Caudate nucleus (tissue), 63 donors: ENCODE measurements at places on chromosomes 3 and 15.

DNA sequence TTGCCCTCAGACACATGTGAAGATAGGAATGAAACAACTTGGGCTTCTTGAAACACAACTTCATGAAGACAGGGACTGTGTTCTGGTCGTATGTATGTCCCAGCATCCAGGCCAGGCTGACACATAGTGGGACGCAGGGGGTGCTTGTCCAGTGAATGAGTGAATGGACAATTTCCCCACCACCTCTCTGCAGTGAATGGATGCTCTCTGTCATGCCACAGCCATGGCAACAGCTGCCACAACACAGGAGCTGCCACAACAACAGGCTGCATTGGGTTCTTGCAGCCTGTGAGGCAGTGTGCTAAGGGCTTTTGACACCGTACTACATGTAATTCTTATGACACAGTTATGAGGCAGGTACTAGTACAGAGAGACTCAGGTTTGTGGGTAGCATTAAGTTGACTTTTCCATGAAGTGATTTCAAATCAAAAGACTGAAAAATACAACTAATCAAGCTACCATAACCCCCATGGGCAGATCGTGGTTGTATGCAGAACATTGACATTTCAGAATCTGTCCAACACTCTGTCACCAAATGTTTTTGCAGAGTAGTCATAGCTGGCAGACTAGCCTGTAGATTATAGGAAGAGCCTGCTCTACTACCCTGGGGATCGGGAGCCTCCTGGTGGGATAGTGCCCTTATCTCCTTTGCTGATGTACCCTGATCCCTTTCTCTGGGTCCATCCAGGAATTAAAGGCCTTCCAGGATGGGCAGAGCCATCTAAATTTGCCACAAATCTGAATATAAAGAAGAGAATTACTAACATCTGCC, 40.8 kb downstream of the CLSTN2 start:
- DNase-seq, result no peak

GRCh38 chr3:43873723-43874122, 183.0 kb downstream of the ABHD5 start:
- no peak for DNase-seq

DNA sequence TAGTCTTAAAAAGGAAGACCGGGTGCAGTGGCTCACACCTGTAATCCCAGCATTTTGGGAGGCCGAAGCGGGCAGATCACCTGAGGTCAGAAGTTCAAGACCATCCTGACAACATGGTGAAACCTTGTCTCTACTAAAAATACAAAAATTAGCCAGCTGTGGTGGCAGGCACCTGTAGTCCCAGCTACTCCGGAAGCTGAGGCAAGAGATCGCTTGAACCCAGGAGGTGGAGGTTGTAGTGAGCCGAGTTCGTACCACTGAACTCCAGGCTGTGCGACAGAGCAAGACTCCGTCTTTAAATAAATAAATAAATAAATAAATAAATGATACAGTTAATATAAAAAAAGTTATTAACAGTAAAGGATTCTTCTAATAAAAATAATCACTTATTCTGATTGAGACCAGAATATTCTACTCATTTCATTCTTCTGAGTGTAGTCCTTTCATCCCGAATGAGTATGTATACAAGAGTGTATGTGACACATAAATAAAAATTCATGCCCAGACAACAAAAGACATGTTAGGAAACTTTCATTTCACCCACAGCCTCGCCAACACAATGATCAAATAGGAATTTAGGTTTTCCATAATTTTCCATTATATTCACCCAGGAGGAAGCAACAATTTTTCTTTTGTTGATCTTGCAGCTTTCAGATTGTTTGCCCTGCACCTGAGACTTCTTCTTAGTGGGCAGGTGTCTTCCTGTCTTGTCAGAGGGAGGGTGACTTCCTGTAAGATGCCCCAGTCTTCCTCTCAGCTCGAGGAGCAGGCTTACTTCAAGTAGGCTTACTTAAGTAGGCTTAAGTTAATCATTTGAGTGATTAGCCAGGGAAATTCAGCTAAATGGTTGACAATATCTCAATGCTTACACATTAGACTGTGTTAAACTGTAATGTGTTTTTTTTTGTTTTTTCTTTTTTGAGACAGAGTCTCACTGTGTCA, 7.8 kb upstream of the NUP210 start:
- no peak for DNase-seq

GRCh38 chr3:150912501-150912900, 7.3 kb upstream of the MINDY4B start:
- no peak for DNase-seq

DNA sequence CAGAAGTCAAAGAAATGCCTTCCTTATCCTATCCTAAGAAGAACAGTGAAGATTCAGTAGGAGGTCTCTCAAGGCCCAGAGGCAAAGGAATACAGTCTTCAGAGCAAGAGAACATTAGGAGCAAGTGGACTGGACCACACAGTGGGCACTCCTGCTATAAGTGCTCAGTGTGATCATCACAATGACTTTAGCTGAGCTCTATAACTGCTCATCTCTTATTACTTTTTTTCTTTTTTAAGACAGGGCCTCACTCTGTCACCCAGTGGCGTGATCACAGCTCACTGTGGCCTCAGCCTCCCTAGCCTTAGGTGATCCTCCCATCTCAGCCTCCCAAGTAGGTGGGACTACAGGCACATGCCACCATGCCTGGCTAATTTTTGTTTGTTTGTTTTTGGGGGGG, 48.1 kb downstream of the COL8A1 start:
- no peak for DNase-seq

DNA sequence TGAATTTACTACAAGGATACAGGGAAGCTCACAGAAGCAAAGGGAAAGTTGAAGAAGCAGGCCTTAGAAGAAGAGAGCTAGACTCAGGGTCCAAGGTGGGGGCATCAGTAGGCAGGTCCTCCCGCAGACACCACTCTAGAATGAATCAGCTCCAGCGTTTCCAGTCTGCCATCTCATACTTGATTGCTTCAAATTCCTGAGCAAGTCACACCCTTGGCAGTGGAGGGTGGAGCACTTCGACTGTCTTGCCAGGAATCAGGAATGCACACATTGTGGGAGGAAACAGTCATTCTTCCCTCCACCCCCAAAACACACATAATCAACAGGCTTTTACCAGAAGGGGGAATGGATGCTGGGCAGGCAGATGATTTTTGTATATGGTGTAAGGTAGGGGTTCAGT, 78.5 kb downstream of the CHCHD6 start:
- DNase-seq, result no peak

GRCh38 chr3:71710906-71711494, 14.2 kb downstream of the EIF4E3 start:
- DNase-seq, result no peak

DNA sequence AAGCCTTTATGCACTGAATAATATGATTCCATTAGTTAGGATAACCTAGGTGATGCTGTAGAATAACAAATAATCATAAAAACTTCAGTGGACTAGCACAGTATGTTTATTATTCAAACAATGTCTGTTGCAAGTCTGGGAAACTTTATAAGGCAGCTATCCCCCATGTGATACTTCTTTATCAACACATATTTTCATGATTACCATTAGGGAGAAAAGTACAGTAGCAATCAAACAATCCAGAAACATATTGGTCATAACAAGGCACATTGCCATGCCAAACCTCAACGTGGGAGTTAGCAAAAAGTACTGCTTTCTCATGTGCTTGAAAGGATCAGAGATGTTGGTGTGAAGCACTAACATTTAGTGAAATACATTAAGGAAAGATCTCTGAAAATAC, 35.5 kb downstream of the EOMES start:
- DNase-seq, result no peak

DNA sequence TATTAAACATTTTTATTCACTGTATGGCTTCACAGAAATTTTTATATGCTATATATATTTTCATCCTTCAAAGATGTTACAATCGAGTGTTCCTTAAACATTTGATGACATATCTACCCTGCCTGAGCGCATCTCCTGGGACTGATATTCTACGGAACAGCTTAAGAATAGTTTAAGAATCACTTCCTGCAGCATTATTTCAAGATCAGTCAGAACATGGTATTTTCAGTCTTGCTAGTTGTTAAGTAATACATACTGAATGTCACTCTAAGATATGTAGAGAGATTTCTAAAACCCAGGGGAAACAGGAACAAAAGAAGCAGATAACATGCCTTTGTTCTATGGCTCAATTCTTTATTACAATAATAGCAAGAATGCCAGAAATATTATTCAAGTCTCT, 8.7 kb downstream of the COL8A1 start:
- DNase-seq, result no peak

DNA sequence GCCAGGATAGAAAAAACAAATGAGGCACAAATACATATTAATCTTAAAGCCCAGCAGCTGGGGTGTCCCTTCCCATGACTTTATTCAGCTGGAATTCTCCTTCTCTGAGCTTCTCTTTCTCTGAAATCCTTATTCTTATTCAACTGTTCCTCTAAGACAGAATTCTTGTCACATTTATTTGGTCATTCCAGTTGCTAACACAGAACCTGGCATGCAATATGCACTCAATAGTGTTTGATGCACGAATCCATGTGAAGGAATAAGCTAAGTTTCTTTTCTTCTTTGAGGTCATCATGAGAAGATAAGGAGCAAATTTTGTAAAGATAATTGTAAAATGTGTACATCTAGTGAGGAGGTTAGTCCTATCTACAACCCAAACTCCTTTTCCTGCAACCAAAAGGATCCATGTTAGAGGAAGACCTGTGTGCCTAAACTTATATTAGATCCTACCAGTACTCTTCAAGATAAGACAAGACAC, 154.2 kb upstream of the KCNMB2 start:
- no peak for DNase-seq

DNA sequence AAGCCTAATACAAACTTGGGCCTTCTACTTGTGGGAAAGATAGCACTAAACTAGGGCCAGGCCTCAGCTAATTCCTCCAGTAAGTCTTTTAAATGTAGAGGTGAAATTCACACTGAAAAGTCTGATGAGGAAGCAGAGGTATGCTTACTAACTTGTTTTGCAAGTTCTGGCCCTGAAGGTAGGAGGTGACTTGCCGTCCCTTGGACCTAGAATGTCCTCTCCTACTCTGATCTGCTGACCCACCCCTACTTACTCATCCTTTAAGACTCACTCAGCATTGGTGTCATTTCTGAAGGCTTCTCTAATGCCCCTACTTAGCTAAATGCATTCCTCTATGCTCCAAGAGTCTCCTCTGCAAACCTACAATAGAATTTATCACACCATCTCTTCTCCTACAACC, 19.4 kb downstream of the RIOX2 start:
- DNase-seq, result no peak

GRCh38 chr15:101801048-101801447, 2.3 kb upstream of the OR4F6 start:
- DNase-seq, result no peak

GRCh38 chr3:134368751-134369105, 5.5 kb downstream of the AMOTL2 start:
- DNase-seq, result no peak

DNA sequence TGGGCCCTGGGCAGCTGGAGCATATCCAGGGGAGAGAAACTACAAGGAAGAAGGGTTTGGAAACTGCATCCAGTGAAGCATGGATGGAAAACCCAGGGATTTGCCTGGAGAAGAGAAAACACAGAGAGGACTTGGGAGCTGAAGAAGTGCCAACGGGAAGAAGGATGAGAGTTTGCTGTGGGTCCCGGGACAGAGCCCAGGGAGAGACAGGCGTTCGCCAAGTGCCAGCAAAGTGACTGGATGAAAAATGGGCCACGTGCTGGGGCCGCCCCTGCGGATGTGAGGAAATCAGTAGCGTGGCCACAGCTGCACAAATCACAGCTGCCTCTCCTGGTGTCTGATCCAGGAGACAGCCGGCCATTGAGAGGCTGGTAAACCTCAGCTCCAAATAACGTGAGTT, 70.4 kb downstream of the HES1 start:
- no peak for DNase-seq

GRCh38 chr3:81658322-81658997, 103.0 kb downstream of the GBE1 start:
- no peak for DNase-seq

DNA sequence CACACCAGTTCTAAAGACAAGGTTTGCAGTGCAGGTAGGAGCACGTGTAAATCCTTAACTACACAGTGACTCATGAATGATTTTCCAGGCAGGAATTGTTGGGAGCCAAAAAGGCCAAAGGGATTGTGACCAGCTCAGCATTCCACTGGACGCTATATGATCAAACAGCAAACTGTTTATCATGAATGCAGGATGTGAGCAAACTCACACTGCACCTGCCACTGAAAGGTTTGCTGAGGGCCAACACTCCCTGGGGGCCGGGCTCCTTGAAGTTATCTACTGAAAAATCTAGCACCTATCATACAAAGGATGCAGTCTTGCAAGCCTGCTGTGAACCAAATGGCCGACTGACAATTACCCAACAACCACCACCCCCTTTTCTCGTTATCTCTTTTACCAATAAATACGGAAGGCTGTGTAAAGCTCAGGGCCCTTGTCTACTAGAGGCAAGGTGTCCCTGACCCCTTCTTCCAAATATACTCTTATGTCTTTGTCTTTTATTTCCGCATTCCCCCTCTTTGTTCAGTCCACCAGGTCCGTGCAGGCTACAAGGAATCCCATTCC, 11.5 kb upstream of the DNASE1L3 start:
- DNase-seq, result no peak

DNA sequence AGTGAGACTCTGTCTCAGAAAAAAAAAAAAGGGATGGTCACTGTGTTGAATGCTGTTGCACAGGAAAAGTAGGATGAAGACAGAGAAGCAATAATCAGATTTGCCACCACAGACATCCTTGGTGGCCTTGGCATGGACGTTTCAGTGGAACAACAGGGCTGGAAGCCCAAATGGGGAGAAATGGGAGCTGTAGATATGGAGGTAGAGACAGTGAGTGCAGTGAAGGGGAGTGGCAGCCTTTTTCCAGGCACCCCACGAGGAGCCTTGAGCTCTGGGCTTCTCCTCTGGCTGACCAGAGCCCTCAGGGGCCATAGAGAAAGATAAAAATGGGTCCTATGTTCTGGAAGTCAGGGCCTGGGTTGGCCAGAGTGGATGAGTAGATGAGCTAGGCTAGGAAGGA, 12.3 kb upstream of the DOCK3 start:
- no peak for DNase-seq

- no peak for DNase-seq
Observed at GRCh38 chr15:81296186-81296585, 27.8 kb downstream of the STARD5 start.

GRCh38 chr3:149042789-149043386, 43.4 kb downstream of the HLTF start:
- DNase-seq, result no peak

GRCh38 chr15:98003996-98004395, 43.5 kb downstream of the ARRDC4 start:
- no peak for DNase-seq
